ENCODE measurements at places on chromosomes 13 and 19. TPM values are rescaled to one million over a fixed set of nuclear protein-coding genes. Genes with fewer than 3 reads are reported as not detected.
A peak's percentile ranks its signal among the peaks of the same experiment; 100 is the strongest.

Gene OVOL3
- not detected for total RNA-seq

DNA sequence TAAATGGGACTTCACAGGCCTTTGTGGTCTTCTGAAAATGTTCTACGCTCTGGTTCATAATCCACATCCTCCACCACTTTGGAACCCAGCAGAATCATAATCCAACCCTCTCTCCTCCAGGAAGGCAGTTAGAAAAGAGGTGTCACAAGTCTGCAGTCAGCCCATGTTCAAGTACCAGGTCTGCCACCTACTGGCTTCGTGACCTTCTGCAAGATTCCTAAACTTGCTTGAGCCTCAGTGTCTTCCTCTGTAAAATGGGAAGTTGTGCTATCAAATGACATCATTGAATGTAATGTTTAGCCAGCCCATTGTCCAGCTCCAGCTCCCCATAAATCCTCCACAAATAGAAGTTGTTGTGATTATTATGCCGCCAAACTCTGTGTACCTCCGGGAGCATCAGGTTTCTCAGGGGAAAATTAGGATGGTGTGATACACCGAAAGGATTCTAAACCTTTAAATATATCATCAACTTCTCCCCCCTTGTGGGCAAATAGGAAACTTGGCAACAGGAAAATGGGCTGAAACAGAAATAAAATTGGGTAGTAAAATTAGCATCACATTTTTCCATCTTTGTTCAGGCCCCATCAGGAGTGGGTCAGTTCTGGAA, 109.7 kb downstream of the NUFIP1 start:
- H3K27me3 ChIP-seq = no peaks in the 10 kb centered on the region
- peak; percentile 71 for DNase-seq
- H3K4me3 ChIP-seq = no peak overlapping the region
- no peak overlapping the region for H3K27ac ChIP-seq
- H3K4me1 ChIP-seq = peaks cover 18% of the 10 kb centered on the region

- H3K27ac ChIP-seq = peak overlapping the region; percentile 74
- H3K36me3 ChIP-seq = no peaks in the 10 kb centered on the region
- DNase-seq = no peak
- no peak overlapping the region for H3K4me3 ChIP-seq
- H3K4me1 ChIP-seq = peaks cover 29% of the 10 kb centered on the region
These were observed 658 bp upstream of the ISOC2 start for GRCh38 chr19:55461974-55462626.

DNA sequence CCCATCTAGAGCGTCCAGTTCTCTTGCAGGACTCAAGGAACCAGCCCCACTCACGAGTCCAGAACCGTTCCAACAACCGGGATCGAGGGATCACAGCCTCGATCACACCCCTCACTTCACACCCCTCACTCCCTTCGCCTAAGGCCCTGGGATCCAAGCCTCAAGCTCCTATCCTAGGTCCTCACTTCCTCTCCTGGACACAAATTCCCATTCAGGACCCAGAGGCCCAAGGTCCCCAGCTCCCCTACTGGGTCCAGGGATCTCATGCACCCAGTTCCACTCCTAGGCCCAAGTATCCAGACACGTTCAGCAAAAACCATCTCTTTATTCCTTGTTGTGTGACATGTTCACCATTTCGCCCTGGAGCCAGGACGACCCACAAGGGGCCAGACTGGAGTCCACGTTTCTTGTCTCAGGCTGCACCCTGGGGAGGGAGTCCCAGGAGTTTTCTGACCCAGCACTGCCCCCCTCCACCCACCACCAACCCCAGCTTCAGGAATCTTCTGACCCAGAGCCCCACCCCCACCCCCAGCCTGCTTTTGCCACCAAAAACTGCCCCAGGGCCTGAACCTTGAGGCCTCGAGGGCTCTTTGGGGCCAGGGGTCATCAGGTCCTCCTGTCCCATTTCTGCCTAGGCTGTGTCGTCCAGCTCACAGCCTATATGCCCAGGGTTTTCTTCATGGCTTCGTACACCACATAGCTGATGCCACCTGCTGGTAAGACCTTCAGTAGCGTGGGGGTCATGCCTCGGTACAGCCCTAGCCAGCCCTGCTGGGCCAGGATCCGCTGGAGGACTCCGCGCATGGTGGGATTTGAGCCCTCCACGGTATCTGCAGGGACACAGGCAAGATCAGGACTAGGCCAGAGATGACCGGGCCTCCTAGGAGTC, 1.4 kb upstream of the KHSRP start:
- peaks cover 19% of the 10 kb centered on the region for H3K4me1 ChIP-seq
- H3K27ac ChIP-seq = peak overlapping the region; percentile 82
- DNase-seq = no peak
- no peaks in the 10 kb centered on the region for H3K27me3 ChIP-seq

DNA sequence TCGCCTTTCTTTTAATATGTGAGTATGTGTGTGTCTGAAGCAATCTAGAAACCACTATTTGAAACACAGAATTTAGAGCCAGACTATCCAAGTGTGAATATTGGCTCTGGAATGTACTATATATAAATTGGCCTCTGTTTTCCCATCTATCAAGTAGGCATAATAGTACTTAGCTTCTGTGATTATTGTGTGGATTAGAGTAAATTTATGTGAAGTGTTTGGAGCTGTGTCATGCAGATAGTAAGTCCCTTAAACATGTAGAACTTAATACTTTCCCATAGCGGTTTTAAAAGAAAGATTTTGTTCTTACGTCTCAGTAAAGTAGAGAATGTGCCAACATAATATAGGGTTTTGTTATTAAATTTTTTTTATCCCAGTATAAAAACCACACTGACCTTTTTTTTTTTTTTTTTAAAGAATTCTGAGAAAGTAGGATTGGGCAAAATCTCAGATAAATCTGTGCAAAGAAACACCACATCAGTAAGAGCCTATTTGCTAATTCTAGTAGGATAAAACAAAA, 432.3 kb downstream of the RFC3 start:
- no peak for DNase-seq
- no peaks in the 10 kb centered on the region for H3K4me1 ChIP-seq

- no peaks in the 10 kb centered on the region for H3K27me3 ChIP-seq
- H3K4me3 ChIP-seq = no peak overlapping the region
- no peak for DNase-seq
- peaks cover 47% of the 10 kb centered on the region for H3K4me1 ChIP-seq
- H3K27ac ChIP-seq = no peak overlapping the region
These were observed 3.2 kb upstream of the GSX1 start for GRCh38 chr13:27789153-27789494.
